ENCODE measurements at places on chromosomes 3 and 15.

GRCh38 chr3:164752812-164753211 lies 325.5 kb downstream of the SI start:
- DNase-seq = no peak

DNA sequence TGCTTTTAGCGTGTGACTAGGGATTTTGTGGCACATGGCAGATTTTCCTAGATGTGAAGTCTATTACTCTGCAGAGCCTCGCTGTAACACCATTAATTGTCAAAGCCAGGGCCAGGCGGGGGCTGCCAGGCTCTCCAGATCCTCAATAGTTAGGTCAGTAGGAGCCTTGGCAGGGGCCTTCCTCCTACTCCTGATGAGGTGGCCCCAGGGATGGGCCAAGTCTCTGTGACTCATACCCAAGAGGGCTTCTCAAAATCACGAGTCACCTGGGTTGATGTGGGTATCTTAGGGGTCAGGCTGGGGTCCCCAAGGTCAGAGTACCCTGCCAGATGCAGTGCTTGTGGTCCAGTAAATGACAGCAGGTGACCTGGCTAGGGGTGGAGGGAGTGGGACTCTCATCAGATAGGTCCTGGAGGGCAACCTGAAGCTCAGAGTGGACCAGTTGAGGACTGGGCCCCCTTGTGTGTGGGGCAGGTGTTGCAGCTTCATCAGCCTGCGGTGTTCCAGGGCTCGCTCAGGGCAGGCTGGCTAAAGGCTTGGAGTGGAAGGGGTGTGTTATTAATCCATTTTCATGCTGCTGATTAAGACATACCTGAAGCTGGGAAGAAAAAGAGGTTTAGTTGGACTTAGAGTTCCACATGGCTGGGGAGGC lies 88.5 kb upstream of the MYZAP start:
- DNase-seq = no peak

GRCh38 chr3:14175383-14176037 lies 2.9 kb downstream of the XPC start:
- peak; percentile 76 for DNase-seq

- no peak for DNase-seq
These were observed 219.8 kb upstream of the TOPAZ1 start for GRCh38 chr3:44021651-44022594.

DNA sequence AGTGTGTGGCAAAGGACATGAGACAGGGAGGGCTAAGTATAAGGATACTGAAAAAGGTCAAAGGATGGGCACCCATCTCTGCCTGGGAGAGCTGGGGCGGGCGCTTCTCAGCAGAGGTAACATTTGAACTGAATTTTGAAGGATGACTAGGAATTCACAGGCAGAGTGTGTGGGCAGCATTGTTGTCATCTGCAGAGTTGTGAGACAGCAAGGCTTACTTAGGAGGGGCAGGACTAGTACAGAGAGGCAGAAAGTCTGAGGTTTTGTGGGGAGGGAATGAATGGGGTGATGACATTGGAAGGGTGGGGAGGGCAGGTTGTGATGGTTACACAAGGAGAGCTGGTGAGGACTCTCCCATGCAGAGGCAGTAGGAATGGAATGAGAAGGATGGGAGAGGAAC lies 84.1 kb upstream of the PRR23C start:
- DNase-seq = no peak

- DNase-seq = no peak
These were observed 152.4 kb upstream of the MRPL3 start for GRCh38 chr3:131655070-131655690.

- DNase-seq = no peak
These were observed 1.4 kb downstream of the MAP6D1 start for GRCh38 chr3:183823963-183824362.

Data from activated naive CD4-positive, alpha-beta T cell treated with anti-CD3 and anti-CD28 coated beads, Interleukin-2, amount 10 ng/mL, durations not matched to agents 7 days and 5 days (primary cell).